ENCODE measurements at places on chromosomes 16 and 17.

DNA sequence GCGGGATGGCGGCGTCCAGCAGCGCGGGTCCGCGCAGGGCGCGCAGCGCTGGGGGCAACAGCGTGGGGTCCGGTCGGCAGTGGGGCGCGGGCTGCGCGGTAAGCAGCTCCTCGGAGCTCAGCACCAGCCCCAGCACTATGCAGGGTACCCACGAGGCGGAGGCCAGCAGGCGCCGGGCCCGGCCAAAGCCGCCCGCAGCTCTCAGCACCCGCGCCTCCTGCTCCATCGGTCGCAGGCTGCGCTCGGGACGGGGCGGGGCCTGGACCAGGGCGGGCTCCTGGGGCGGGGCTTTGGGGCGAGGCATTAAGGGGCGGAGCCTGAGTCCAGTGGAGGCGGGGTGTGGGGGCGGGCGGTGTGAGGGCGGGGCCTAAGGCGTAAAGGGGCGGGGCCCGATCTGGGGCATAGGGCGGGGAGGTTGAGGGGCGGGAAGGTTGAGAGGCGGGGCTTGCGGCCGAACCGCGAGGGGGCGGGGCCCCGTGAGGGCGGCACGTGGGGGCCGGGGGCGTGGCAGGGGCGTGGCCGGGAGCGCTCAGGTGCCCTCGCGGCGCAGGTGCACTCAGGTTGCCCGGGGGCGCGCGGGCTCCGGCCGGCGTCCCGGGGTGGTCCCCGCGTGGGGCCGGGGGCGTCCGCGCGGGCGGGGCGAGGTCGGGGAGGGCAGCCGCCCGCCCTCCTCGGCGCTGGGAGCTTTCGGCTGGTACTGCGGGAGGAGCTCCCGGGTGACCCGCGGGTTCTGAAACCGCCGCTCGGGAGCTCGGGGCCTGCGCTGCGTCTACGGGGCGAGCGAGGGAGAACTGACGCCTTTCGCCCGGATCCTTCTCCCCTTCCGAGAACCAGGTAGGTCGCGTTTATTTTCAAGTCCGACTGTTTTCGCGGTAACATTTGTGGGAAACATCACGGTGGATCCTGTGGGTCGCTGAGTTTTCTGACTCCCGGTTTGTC is 1.4 kb upstream of the SLC22A31 start:
- DNase-seq, result peak; percentile 84

GRCh38 chr16:88651276-88651988 is 579 bp upstream of the CYBA start:
- DNase-seq, result peak; percentile 72

- DNase-seq, result peak; percentile 48
These were observed 1.7 kb upstream of the ANKRD13B start for GRCh38 chr17:29591146-29591736.

GRCh38 chr16:49838441-49839016 is 17.4 kb downstream of the ZNF423 start:
- no peak for DNase-seq

- DNase-seq, result no peak
These were observed 12.0 kb upstream of the BCAS3 start for GRCh38 chr17:60665602-60666001.

DNA sequence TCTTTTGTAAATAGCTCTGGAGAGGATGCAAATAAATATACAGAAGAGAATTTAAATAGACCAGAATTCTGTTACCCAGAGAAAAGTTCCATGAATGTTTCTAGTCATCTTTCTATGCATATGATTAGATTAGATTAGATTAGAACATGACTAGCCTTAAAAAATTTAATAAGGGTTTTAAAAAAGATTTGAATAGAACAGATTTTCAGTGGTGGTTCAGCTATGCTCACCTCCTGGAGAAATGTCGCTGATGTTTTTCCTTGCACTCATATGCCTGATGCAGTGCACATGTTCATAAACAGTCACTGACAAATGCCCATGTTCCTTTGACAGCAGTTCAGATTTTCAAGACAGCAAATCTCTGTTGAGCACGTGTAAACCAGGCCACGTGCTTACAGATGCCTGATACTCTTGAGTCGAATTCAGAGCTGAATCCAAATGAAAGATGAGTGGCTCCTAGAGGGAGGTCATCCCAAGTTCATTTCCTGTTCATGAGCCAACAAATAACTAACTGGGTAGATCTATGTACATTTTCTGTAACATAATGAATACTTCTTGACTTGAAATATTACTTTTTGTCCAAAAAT is 19.9 kb upstream of the RAB11FIP4 start:
- no peak for DNase-seq

DNA sequence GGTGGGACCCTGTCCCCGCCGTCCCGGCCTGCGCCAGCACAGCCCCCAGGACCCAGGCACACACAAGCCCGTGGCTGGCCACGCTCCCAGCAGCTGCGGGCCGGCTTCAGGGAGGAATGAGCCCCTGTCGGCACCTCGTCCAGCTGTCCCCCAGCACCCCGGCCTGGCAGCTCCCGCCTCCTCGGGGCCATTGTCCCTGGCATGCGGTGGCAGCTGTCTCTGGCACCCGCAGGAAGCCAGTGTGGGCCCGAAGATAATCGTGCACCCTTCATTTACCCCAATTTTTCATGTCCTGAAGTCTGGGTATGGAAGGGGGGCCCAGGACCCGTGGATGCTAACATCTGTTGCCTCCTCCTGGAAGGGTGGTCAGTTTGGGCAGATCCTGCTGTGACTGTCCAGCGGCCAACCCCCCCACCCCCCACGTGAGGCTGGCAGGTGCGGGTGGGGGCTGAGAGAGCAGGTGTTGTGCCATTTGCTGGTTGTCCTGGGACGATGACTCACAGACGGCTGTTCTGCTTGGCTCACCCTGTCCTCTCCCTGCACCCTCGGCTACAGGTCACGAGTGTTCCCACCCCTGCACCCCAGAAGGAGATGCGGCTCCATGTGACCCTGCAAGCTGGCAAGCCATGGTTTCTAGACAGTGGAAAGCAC is 4.0 kb upstream of the LMF1 start:
- no peak for DNase-seq

DNA sequence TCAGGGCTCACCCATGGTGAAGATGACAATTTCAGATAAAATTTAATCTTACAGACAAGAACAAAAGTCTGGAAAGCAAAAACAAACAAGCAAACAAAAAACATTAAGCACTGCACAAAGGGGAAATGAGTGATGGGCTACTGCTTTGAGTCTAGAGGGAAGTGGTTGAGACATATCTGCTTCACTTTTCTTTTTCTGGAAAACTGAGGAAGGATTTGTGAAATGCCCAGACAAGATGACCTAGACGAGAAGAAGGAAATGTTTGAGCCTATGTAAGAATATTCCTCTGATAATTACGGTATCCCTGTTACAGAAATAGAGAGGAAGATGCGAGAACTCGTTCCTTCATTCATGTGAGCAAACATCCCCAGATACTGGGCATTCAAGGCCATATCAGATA is 11.5 kb upstream of the HYDIN start:
- DNase-seq, result no peak

GRCh38 chr16:11072420-11073153 is 128.2 kb downstream of the CLEC16A start:
- DNase-seq, result no peak

- no peak for DNase-seq
These were observed 66.7 kb downstream of the TANGO6 start for GRCh38 chr16:68910051-68910450.

- no peak for DNase-seq
These were observed 51.9 kb downstream of the ZZEF1 start for GRCh38 chr17:4090898-4091297.

GRCh38 chr16:24988593-24989338 is 26.4 kb downstream of the ARHGAP17 start:
- DNase-seq, result peak; percentile 6

DNA sequence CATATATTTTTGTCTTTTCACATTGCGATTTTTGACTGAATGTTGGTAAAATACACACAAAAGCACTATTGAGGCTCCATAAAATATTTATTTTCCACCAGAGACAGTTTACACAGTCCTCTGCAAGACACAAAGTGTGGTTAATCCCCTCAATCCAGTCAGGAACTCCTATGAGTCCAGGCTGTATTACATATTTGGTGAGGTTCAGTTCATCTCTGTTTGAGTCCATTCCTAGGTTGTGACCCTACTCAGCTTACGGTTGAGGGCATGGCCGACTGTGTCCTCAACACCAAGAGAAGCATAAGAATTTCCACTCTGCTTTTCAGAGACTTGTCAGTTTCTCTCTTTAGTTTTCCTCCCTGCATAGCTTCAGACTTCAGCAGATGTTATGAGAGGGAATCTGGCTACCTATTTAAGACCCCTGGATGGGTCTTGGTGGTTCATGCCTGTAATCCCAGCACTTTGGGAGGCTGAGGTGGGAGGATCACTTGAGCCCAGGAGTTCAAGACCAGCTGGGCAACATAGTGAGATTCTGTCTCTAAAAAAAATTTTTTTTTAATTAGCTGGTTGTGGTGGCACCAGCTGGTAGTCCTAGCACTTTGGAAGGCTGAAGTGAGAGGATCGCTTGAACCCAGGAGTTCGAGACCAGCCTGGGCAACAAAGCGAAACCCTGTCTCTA is 25.1 kb downstream of the ARL4D start:
- DNase-seq, result no peak

GRCh38 chr16:23835390-23836077 is at the start of gene PRKCB:
PRKCB (plus strand) TSS chr16:23835983.
- DNase-seq, result no peak

GRCh38 chr17:70037498-70037897 is 37.5 kb upstream of the KCNJ16 start:
- no peak for DNase-seq

- no peak for DNase-seq
These were observed 68.0 kb upstream of the DOC2B start for GRCh38 chr17:249236-249993.

GRCh38 chr17:77566566-77567138 is 391.9 kb upstream of the TNRC6C start:
- DNase-seq, result no peak

- no peak for DNase-seq
These were observed 121.7 kb upstream of the CCL2 start for GRCh38 chr17:34133350-34133749.

GRCh38 chr17:57662644-57663308 is 82.3 kb downstream of the CCDC182 start:
- peak; percentile 89 for DNase-seq

- DNase-seq, result no peak
These were observed 241.3 kb upstream of the ZFHX3 start for GRCh38 chr16:73289232-73289631.
